ENCODE measurements at places on chromosomes 3 and 15.

- DNase-seq, result peak; percentile 23
These were observed 32.8 kb downstream of the LINGO1 start for GRCh38 chr15:77599899-77600298.

DNA sequence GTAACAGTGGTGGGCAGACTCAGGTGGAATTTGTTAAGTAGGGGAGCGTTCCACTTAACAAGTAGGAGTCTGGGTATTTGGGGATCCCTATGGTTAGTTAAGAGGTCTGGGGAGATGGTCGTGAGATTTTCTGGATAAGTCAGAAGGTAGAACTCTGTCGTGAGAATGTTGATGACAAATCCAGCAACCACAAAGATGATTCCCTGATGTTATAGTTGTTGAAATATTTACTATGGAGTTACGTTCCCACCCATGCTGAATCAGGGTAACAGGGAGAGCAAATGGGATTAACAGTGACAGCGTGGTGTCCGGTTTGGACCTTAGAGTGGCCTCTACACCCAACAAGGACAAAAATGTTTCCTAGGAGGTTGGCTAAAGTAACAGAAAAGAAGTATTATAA, 110.8 kb downstream of the MFSD1 start:
- no peak for DNase-seq

GRCh38 chr3:126494204-126494969, 18.7 kb upstream of the ZXDC start:
- DNase-seq, result no peak

GRCh38 chr15:65318870-65319356, 14.4 kb downstream of the RNU5B-1 start:
- DNase-seq, result peak; percentile 87

GRCh38 chr15:57114070-57114469, 195.6 kb downstream of the TCF12 start:
- no peak for DNase-seq

- peak; percentile 78 for DNase-seq
These were observed 722.9 kb upstream of the CFAP20DC start for GRCh38 chr3:59772416-59773408.
